ENCODE measurements at places on chromosomes 13 and 19.

DNA sequence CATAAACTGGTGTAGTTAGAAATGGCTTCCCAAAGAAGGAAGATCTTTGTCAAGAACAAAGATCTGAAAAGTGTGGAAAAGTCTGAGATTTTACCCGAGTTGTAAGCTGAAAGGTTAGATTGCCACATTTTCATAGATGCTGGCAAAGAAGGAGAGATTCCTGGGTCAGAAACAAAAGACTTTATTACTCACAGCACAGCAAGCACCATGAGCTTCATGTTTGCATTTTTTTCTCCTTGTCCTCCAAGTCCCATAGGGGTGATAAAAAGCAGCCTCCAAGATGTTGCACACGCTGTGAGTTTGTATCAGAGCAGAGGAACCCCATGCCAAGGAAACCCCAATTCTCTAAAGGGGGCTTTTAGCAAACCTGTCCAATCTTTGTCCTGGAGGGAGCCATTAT is 29.3 kb downstream of the MZT1 start:
- DNase-seq: no peak

GRCh38 chr19:30170081-30170480 is 202.1 kb upstream of the ZNF536 start:
- no peak for DNase-seq

- DNase-seq: no peak
Measured at GRCh38 chr13:89925107-89925506, 1422.4 kb upstream of the MIR17HG start.

- peak; percentile 96 for DNase-seq
Measured at GRCh38 chr19:611481-611868, 21.8 kb downstream of the HCN2 start.

DNA sequence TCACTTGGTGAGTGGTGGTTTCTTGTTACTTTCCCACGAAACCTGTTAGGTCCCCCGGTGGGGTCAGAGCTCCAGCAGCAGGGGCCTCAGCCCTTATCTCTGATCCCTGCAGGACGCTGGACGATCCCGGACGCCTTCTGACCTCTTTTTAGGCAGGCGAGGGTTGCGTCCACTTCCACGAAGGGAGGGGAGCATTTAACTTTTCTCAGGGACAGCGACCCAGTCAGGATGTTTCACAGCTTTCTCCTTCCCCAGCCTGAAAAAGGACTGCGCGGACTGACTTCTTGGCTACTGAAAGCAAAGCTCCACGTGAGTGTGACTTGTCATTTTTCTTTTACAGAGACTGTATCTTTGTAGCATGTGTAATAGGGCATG is 692 bp downstream of the ZNF234 start:
- DNase-seq: no peak

GRCh38 chr19:30349131-30349730 is 23.0 kb upstream of the ZNF536 start:
- DNase-seq: no peak

- DNase-seq: no peak
Measured at GRCh38 chr13:110113284-110113764, 193.6 kb downstream of the COL4A1 start.

DNA sequence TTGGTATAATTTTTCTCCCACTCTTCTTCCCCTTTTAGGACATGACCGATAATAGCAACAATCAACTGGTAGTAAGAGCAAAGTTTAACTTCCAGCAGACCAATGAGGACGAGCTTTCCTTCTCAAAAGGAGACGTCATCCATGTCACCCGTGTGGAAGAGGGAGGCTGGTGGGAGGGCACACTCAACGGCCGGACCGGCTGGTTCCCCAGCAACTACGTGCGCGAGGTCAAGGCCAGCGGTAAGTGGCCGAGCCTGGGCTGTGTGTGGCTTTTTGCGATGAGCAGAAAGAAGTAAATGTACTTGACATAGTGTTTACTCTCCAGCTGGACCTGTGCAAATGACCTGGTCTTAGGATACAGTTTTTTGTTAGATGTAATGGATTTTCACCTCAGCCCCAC is 102.5 kb downstream of the ARHGEF7 start:
- DNase-seq: no peak

DNA sequence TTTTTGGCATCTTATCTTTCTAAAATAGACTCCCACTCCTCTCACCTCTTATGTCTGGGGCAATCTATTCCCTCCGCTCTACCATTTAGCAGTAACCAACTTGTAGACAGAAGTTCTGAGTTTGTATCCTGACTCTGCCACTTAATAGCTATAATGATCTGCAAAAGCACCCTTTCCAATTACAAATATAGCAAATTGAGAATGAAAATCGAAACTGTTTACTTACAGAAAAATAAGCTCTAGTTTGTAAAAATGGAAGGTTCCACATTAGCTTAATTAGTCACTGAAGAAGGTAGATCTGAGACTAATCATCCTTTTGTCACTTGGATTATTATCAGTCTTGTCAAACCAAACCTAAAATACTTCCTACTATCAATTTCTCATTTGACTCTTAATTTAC is 409.3 kb downstream of the DIAPH3 start:
- DNase-seq: no peak

DNA sequence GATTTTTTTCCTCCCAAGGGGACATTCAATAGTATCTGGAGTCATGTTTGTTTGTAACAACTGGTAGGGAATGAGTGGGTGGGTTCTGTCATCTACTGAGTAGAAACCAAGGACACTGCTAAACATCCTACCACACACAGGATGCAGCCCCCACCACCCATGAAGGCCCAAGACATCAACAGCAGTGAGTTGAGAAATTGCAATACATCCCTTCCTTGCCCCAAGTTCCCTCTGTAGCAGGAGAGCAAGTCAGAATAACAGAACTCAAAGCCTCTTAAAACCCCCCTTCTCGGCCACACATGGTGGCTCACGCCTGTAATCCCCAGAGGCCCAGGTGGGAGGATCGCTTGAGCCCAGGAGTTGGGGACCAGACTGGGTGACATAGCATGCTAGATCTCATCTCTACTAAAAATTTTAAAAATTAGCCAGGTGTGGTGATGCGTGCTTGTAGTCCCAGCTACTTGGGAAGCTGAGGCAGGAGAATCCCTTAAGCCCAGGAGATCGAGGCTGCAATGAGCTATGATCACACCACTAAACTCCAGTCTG is 2.4 kb upstream of the CYP2F1 start:
- DNase-seq: no peak

- peak; percentile 34 for DNase-seq
Measured at GRCh38 chr13:27336014-27336673, 65.5 kb downstream of the RASL11A start.

- no peak for DNase-seq
Measured at GRCh38 chr13:85141401-85141800, 657.8 kb downstream of the SLITRK6 start.

GRCh38 chr13:31887286-31887685 is 144.3 kb upstream of the FRY start:
- peak; percentile 92 for DNase-seq
